ENCODE measurements at places on chromosomes 6 and 20.

- no peak for DNase-seq
Measured at GRCh38 chr6:113647143-113647889, 209.8 kb upstream of the MARCKS start.

GRCh38 chr20:25292176-25292891, 44.4 kb downstream of the PYGB start:
- no peak for DNase-seq

DNA sequence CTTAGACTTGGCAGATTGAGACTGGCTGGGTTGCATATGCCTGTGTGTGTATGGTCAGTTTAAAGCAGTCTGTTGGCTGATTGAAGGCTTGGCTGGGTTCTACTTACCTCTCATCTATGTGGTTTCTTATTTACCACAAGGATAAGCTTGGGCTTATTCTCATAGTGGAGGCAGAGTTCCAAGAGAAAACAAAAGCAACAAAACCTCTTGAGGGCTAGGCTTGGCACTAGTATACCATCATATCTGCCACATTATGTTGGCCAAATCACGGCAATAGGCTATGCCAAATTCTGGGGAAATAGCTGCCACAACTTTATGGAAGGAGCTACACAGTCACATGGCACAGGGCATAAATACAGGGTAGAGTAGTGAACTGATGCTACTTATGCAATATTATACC, 714.1 kb downstream of the CBLN4 start:
- DNase-seq = no peak

- no peak for DNase-seq
Measured at GRCh38 chr6:339480-339879, 47.2 kb downstream of the DUSP22 start.

GRCh38 chr6:49721297-49721696, 8.0 kb upstream of the CRISP2 start:
- DNase-seq = no peak

GRCh38 chr6:19041906-19042305, 654.8 kb downstream of the RNF144B start:
- no peak for DNase-seq

DNA sequence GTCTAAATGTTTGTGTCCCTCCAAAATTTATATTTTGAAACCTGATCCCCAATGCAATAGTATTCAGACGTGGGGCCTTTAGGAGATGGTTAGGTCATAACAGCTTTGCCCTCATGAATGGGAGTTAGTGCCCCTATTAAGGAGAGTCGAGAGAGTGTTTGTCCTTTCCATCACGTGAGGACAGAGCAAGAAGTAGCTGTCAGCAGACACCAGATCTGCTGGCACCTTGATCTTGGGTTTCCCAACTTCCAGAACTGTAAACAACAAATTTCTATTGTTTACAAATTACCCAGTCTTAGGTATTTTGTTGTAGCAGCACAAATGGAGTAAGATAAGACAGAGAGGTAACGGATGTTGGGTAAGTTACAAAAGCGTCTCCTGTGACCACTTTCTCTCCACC, 46.6 kb downstream of the FAM50B start:
- DNase-seq = no peak

DNA sequence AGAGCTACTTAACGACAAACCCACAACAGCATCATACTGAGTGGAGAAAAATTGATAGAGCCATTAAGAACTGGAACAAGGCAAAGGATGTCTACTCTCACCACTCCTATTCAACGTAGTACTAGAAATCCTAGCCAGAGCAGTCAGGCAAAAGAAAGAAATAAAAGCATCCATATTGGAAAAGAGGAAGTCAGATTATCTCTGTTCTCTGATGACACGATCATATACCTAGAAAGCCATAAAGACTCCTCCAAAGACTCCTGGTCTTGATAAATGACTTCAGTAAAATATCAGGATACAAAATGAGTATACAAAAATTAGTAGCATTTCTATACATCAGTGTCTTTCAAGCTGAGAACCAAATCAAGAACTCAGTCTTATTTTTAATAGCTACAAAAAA, 17.0 kb upstream of the FHL5 start:
- DNase-seq = no peak

- no peak for DNase-seq
Measured at GRCh38 chr20:35956616-35957015, 2.3 kb upstream of the SCAND1 start.
